ENCODE measurements at places on chromosomes 5 and 9. TPM values are rescaled to one million over a fixed set of nuclear protein-coding genes. Genes with fewer than 3 reads are reported as not detected.

DNA sequence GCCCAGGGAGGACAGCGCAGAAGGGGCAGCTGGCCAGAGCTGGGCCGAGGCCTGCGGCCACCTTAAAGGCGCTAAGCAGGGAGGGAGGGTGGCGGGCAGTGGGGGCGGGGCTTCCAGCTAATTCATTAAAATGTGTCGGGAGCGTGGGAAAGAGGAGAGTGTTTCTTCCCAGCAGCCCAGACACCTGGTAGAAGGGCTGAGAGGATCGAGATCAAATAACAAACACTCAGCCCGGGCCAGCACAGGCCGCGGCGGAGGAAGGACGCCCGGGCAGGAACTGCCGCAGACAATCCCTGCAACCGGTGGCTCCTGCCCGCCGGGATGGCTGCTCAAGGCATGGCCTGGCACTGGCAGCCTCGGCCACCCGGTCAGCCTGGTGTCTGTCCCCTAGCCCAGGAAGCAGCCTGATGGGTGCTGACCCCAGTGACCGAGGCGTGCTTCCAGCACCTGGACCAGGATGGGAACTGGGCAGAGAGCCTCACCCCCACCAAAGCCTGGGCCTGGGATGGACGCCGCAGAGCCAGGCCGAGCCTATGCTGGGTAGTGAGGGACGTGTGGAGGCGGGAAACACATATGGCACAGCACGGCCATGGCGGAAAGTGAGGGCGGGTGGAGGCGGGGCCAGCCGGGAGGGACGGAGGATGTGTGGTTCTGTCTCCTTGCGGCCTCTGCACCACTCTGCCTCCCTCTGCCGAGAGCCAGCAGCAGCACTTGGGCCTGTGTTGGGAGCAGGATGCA, 3.2 kb upstream of the NRARP start:
- peak; percentile 81 for DNase-seq

- DNase-seq: no peak
These were observed 184.0 kb downstream of the HSPA4 start for GRCh38 chr5:133235696-133236426.

- no peak for DNase-seq
These were observed 13.5 kb upstream of the DRD1 start for GRCh38 chr5:175457466-175457865.

The EQTN gene
- total RNA-seq: not detected

The RAPGEF6 gene
- 278 TPM for total RNA-seq

The LCN12 gene
- total RNA-seq: 2.9 TPM
